ENCODE measurements at places on chromosomes 7 and 10.
A peak's percentile ranks its signal among the peaks of the same experiment; 100 is the strongest.

DNA sequence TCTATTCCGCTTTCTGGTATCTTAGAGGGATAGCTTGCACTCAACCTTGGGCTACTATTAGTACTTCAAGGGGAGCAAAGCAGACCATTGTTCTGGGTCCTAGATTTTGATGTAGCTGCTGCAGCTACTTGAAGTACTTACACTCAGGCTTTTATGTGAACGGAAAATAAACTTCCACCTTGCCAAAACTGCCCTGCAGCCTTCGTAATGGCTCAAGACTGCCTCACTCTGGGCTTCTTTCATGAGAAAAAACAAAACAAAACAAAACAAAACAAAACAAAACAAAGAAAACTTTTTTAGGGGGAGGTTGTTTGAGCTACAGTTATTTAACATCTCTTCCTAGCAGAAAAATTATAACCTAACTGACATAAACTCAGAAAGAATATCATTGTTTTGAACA, 19.4 kb upstream of the EPHB6 start:
- no peaks in the 10 kb centered on the region for H3K36me3 ChIP-seq
- no peaks in the 10 kb centered on the region for H3K4me1 ChIP-seq
- H3K4me3 ChIP-seq: no peak overlapping the region
- DNase-seq: no peak

DNA sequence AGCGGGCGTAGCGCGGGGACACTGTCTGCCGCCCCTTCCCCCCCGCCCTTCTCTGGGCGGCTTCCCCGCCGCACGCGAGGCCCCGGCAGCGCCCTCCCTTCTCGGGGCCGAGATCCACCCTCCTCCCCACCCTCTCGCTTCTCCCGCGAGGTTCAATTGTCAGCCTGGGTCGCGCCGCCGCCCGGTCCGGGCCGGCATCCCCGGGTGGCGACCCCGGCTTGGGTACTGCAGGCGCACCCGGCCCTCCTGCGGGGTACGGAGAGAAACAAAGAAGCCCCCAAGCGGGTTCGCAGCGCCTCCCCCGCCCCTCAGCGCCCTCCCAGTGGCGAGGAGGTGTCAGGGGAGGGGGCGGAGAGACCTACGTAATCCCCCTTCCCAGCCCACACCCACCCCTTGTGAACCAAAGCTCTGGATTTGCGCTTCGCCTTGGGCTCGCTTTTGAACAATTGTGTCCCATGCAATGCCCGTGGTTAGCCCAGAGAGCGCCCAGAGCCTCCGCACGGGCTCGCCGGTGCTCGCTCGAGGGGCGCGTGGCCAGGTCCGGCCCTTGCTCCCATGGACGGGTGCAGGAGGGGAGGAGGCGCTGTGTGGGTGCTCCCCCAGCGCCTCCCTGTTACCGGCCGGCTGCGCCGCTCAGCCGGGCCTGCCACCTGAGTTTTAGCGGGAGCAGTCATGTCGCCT, 634 bp downstream of the HECW1 start:
- H3K27ac ChIP-seq: no peak overlapping the region
- peak overlapping the region; percentile 64 for H3K4me3 ChIP-seq
- H3K4me1 ChIP-seq: peaks cover 21% of the 10 kb centered on the region
- H3K36me3 ChIP-seq: no peaks in the 10 kb centered on the region
- peaks cover 99% of the 10 kb centered on the region for H3K27me3 ChIP-seq

- DNase-seq: no peak
- no peak overlapping the region for H3K27ac ChIP-seq
- H3K4me3 ChIP-seq: no peak overlapping the region
- no peaks in the 10 kb centered on the region for H3K27me3 ChIP-seq
- H3K4me1 ChIP-seq: peaks cover 37% of the 10 kb centered on the region
Measured at GRCh38 chr7:92292981-92293380, 47.2 kb downstream of the ANKIB1 start.

- H3K36me3 ChIP-seq: no peaks in the 10 kb centered on the region
- H3K4me3 ChIP-seq: no peak overlapping the region
- DNase-seq: no peak
Measured at GRCh38 chr10:19043431-19043830, 5.2 kb upstream of the MALRD1 start.

- no peaks in the 10 kb centered on the region for H3K27me3 ChIP-seq
- H3K36me3 ChIP-seq: peaks cover 2% of the 10 kb centered on the region
- no peak overlapping the region for H3K4me3 ChIP-seq
Measured at GRCh38 chr7:135741905-135742304, 6.7 kb downstream of the FAM180A start.

DNA sequence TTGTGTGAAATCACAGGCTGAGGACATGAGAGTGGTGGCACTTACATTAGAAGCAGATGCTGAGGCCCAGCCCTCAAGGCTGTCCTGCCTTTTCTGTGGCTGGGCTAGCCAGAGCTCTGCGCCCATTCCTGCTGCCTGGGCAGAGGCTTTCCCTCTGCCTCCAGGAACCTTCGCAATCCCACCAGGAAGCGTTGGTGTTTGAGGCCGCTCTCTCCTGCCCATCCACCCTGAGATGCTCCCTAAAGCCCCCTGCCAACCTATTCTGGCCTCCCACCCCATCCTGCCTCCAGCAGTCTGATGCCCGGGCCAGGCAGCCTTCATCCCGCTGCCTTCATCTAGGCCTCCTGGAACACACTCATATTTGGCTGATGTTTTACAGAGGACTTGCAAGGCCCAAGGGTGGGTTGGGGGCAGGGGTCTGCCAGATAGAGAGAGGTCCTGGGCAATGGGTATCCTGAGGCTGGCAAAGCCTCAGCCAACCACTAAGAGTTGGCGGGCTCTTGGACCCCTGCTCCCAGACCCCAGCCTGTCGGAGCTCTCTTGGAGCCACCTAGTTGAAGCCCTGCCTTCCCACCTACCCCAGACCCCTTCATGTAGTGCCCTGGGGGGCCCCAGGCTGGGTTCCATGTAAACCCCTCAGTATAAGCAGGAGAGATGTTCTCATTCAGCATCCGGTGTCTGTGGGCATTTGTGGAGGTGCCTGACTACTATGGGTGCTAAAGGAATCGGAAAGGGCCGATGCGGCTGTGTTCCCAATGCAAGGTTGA, 32.7 kb downstream of the LDB3 start:
- peaks cover 7% of the 10 kb centered on the region for H3K27me3 ChIP-seq
- DNase-seq: no peak
- peak overlapping the region; percentile 59 for H3K27ac ChIP-seq
- H3K36me3 ChIP-seq: peaks cover 54% of the 10 kb centered on the region
- H3K4me1 ChIP-seq: peaks cover 36% of the 10 kb centered on the region

- no peak for DNase-seq
- H3K4me3 ChIP-seq: peak overlapping the region; percentile 18
- peak overlapping the region; percentile 92 for H3K27ac ChIP-seq
- H3K4me1 ChIP-seq: peaks cover 100% of the 10 kb centered on the region
Measured at GRCh38 chr10:95536017-95536416, 25.2 kb downstream of the SORBS1 start.

DNA sequence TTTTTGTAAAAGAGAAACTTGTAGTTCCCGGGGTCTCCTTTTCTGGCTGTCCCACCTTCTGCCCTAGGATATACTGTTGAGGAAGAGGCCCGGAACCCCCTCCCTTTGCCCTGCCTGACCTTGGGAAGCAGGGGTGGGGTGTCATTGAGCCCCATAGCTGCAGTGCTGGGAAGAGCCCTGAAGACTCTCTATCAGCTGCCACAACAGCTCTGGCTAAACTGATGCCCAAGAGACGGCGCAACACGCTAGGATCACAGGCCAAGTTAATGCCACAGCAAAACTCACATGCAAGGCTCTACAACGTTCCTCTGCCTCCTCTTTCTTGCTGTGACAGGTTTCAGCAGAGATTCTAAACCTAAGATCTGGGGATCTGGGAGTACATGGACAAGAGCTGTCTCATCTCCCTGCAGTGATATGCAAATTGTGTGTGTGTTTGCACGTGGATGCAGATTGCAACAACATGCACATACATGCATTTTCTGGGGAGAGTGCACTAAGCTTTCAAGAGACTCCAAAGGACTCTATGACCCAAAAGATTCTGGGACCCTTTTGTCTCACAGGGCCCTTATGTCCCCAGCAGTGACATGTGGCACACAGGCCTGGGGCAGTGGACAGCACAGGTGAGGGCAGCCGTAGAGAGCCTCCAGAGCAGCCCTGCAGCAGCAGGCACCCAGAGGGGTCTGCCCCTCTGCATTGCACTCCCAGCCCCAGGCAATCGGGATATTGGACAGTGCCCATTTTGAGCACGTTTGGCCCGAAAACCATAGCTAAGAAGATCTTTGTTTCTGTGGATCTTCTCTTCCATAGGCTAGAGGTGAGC, 2.5 kb downstream of the RASSF4 start:
- peak overlapping the region; percentile 85 for H3K4me3 ChIP-seq
- H3K27me3 ChIP-seq: no peaks in the 10 kb centered on the region
- H3K36me3 ChIP-seq: no peaks in the 10 kb centered on the region

GRCh38 chr10:49398000-49398861, 2.3 kb upstream of the DRGX start:
- peaks cover 100% of the 10 kb centered on the region for H3K27me3 ChIP-seq
- H3K4me1 ChIP-seq: peaks cover 40% of the 10 kb centered on the region
- peak overlapping the region; percentile 61 for H3K4me3 ChIP-seq
- peak; percentile 55 for DNase-seq
- H3K36me3 ChIP-seq: no peaks in the 10 kb centered on the region

DNA sequence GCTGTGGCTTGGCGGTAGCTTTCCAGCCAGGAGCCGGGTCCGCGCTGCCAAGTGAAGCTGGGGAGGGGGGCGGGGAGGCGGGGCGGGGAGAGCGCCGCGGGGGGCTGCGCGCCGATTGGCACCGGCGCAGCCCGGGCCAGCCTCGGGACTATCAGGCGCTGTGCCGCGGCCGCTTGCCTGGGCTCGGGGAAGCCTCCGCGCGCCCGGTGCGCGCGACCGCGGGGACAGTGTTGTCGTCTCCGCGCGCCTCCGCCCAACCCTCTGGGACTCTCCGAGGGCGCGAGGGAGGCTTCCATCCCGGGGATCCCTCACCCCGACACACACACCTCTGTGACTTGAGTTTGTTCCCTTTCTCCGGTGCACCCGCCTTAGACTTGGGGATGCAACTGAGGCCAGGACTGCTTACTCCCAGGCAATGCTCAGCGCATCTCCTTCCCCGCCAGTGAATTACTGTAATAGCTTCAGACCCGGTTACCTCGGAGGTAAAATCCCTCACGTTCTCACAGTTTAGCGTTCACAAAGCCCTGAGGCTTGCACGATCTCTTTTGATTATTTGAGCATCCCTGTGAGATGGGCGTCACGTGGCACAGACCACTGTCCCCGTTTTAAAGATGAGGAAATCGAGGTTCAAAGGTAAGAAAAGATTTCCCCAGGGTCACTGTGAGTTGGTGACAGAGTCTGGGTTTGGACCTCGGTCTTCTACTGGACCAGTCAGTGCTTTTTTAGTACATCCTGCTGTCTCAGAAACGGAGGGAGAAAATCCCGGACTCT, at the start of gene NKX1-2:
NKX1-2 (minus strand) TSS at position 24 of the 771 bp plus-strand sequence. CDS start 92 bp downstream, outside the sequence.
- H3K27me3 ChIP-seq: peaks cover 100% of the 10 kb centered on the region
- H3K36me3 ChIP-seq: no peaks in the 10 kb centered on the region
- peak within 1 kb of the TSS; percentile 54 for H3K4me3 ChIP-seq

DNA sequence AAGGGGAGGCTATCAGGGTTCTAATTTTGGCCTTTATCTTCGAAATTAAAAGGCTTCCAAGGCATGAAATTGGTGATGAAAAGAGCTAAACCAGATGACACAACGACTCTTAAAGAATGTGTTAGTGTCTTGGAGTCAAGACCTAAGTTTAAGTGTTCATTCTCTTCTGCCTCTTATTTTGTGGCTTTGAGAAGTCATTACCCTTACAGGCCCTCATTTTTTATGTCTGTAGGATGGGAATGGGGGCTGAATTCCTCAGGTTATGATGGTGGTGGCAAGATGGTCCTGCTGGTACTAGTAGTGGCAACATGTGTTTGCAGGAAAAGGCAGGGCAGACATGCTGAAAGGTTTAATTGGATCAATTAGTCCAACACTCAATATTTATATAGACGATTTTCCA, 15.4 kb downstream of the TAS2R60 start:
- no peak for DNase-seq
- H3K27me3 ChIP-seq: no peaks in the 10 kb centered on the region
- H3K27ac ChIP-seq: no peak overlapping the region

DNA sequence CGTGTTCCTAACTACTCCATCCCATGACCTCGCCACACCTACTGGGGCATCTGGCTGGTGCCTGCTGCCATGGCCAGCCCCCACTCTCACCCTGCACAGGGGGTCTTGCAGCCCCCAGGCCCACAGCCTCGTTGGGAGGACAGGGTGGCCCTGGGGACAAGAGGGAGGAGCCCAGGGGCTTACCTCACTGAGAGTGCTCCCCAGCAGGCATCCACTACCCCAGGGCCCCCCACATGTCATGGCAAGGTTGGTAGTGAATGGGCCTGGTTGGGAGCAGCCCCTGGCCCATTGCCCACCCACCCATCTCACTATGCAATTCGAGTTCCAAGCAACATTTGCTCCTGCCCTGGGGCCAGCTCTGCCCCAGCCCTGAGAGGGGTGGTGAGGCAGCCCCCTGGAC, 24.0 kb upstream of the AMZ1 start:
- H3K27ac ChIP-seq: no peak overlapping the region
- H3K4me1 ChIP-seq: peaks cover 33% of the 10 kb centered on the region
- H3K4me3 ChIP-seq: no peak overlapping the region
- H3K27me3 ChIP-seq: no peaks in the 10 kb centered on the region
- no peaks in the 10 kb centered on the region for H3K36me3 ChIP-seq

- H3K27ac ChIP-seq: no peak overlapping the region
- no peaks in the 10 kb centered on the region for H3K36me3 ChIP-seq
- DNase-seq: no peak
- H3K4me1 ChIP-seq: peaks cover 14% of the 10 kb centered on the region
- H3K4me3 ChIP-seq: no peak overlapping the region
Measured at GRCh38 chr10:44858017-44858371, 53.1 kb upstream of the TMEM72 start.

GRCh38 chr10:12742771-12743170, 258.7 kb downstream of the CCDC3 start:
- H3K4me3 ChIP-seq: no peak overlapping the region
- H3K36me3 ChIP-seq: no peaks in the 10 kb centered on the region
- H3K4me1 ChIP-seq: peaks cover 19% of the 10 kb centered on the region
- no peak for DNase-seq
- no peaks in the 10 kb centered on the region for H3K27me3 ChIP-seq
- H3K27ac ChIP-seq: no peak overlapping the region

- H3K4me1 ChIP-seq: peaks cover 9% of the 10 kb centered on the region
- no peaks in the 10 kb centered on the region for H3K36me3 ChIP-seq
- no peak for DNase-seq
- no peaks in the 10 kb centered on the region for H3K27me3 ChIP-seq
Measured at GRCh38 chr10:98261436-98262277, 6.3 kb downstream of the LOXL4 start.

- no peaks in the 10 kb centered on the region for H3K4me1 ChIP-seq
- no peaks in the 10 kb centered on the region for H3K36me3 ChIP-seq
- H3K27ac ChIP-seq: no peak overlapping the region
- H3K27me3 ChIP-seq: no peaks in the 10 kb centered on the region
Measured at GRCh38 chr10:33621101-33621500, 286.6 kb upstream of the NRP1 start.

- H3K36me3 ChIP-seq: no peaks in the 10 kb centered on the region
- DNase-seq: no peak
- peak overlapping the region; percentile 33 for H3K27ac ChIP-seq
Measured at GRCh38 chr10:129894698-129895097, 69.4 kb downstream of the EBF3 start.
